ENCODE measurements at places on chromosomes 6 and 20.

- DNase-seq: no peak
Measured at GRCh38 chr6:35057449-35058357, 83.4 kb downstream of the TCP11 start.

DNA sequence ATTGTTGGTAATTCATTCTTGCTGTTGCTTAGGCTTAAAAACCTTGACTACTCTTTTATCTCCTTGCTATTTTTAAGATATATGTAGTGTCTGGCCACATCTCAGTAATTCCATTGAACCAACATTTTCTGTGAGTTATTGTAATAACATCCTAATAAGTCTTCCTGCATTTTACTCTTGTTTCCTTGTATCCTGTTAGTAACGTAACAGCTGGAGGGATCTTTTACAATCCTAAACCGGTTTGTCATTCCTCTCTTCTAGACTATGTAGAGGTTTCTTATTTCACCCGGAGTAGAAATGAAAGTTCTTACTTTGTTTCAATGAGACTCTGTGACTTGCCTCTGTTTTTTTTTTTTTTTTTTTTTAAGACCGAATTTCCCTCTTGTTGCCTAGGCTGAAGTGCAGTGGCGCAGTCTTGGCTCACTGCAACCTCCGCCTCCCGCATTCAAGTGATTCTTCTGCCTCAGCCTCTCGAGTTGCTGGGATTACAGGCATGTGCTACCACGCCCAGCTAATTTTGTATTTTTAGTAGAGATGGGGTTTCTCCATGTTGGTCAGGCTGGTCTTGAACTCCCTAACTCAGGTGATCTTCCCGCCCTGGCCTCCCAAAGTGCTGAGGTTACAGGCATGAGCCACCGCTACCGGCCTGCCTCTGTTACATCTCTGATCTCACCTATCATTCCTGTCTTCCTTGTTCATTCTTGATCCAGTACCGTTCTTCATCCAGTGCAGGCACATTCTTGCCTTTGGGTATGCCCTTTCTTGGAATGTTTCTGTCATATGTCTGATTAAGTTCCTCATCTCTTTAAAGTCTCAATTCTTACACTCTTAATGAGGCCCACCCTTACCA is 44.7 kb downstream of the NCOA3 start:
- no peak for DNase-seq

- DNase-seq: no peak
Measured at GRCh38 chr20:33441142-33441955, 2.2 kb downstream of the SNTA1 start.

- DNase-seq: no peak
Measured at GRCh38 chr6:144710207-144710606, 425.1 kb downstream of the UTRN start.

DNA sequence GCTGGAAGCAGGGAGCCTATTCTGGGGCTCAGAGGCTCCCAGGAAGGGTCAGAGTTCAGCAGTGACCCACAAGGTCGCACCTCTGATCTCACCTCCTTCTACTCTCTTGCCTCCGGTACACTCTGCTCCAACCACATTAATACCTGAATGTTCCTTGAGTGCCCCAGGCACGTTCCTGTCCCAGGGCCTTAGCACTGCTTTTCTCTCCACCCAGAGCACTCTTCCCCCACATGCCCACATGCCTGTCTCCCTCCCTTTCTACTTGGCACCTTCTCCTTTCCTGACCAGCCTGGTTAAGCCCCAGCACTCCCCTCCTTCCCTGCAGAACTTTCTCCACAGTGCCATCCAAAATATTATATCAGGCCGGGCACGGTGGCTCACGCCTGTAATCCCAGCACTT is 13.4 kb downstream of the KCNB1 start:
- DNase-seq: no peak

DNA sequence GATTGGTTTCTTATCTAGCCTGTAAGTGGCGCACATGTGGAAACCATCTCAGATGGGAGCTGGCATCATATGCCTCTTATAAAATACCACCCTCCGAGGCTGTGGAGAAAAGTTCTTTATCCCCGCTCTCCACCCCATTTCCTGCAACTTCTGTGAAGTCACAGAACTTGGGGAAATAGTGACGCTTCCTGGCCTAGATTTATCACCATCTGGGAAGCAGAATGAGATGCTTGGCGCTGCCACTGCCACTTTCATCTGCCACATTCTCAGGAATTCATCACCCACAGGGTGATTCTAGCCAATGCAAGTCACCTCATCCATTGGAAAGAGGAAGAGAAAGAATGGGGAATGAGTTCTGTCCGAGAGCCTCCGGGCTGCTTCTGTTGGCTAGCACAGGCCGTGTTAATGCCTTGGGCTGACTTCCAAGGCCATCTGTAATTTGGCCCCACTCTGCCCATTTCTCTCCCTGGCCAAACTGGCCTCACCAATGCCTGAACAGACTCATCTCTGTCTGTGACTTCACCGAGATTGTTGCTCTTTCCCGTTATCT is 148.8 kb upstream of the SOX4 start:
- DNase-seq: no peak

DNA sequence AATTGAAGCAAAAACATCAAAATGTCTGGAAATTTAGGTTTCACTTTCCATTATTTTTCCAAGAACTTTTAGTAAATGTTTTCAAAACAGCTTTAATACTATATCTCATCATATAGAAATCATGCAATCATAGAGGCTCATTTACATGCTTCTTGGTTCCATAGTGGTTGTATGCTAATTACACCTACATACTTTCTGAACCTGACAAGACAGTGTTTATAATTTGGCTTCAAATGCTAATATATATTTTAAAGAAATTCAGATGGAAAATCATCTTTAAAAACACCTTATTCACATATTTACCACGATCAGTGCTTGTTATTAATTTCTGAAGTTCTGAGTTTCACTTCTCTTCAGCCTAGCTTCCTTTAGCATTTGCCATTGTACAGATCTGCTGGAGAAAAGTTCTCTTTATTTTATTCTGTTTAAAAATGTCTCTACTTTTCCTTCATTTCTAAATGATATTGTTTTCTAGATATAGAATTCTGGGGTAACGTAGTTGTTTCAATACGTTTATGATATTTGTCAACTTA is 89.9 kb downstream of the PLCB1 start:
- no peak for DNase-seq

DNA sequence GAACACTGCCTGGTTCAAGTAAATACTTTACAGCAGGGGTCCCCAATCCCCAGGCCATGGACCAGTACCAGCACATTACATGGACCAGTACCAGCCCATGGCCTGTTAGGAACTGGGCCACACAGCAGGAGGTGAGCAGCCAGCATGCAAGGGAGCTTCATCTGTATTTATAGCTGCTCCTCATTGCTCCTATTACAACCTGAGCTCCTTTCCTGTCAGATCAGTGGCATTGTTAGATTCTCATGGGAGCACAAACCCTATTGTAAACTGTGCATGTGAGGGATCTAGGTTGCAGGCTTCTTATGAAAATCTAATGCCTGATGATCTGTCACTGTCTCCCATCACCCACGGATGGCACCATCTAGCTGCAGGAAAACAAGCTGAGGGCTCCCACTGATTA is 12.0 kb upstream of the RBPJL start:
- DNase-seq: no peak

GRCh38 chr6:44028789-44029310 is 98.4 kb downstream of the MRPL14 start:
- no peak for DNase-seq

DNA sequence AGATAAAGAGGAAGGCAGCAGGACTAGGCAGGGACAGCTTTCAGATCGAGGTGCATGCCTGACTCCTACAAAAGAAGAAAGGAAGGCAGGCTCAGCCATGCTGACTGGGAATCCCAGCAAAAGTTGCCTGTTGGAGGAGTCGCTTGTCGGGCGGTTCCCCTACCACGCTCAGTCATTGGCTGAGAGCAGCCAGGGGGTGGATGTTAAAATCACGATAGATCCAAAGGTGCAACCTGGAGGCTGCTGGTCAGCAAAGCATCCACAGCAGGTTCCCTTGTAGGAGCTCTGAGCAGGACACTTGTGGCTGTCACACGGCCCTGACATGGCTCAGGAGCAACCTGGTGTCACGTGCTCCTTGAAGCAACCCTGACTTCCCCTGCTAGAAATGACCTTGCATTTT is 74.6 kb downstream of the ISM1 start:
- no peak for DNase-seq

DNA sequence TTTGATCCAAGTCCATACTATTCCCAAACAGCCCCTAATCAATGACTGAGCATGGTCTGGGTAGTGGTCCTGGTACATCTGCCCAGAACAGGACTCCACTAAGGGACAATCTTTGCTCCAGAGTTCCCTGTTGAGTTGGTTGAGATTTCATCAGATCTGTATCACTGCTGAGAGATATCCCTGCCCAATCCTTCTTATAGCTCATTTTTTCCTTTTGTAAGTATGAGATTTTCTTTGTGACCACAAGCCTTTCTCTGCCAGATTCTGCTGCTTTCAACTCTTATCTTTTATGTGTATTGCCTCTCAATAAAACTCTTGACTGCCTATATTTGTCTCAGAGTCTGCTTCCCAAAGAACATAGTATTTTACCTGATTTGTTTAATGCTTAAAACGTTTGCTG is 46.2 kb upstream of the LAMA2 start:
- DNase-seq: no peak

DNA sequence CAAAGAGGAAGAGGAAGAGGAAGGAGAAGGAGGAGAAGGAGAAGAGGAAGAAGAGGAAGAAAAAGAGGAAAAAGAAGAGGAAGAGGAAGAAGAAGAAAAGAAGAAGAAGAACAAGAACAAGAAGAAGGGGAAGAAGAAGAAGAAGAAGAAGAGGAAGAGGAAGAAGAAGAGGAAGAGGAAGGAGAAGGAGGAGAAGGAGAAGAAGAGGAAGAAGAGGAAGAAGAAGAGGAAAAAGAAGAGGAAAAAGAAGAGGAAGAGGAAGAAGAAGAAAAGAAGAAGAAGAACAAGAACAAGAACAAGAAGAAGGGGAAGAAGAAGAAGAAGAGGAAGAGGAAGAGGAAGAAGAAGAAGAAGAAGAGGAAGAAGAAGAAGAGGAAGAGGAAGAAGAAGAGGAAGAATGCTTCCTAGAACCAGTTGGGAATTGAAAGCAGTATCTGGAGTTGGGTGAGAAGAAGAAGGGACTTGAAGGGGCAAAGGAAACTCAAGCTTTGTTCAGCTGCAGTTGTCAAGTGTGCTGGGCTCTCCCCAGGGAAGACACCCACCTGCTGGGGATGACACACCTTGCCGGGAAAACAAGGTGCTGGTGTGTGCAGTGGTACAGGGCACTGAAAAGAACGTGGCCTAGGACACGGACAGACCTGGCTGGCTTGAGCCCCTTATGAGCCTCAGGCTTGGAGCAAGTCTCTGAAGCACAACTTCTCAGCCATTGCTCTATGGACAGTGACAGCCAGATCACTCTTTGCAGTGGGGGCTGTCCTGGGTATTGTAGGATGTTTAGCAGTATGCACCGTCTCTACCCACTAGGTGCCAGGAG is 30.1 kb upstream of the ARFGEF2 start:
- DNase-seq: no peak

- no peak for DNase-seq
Measured at GRCh38 chr20:61628480-61628879, 376.4 kb downstream of the CDH4 start.

DNA sequence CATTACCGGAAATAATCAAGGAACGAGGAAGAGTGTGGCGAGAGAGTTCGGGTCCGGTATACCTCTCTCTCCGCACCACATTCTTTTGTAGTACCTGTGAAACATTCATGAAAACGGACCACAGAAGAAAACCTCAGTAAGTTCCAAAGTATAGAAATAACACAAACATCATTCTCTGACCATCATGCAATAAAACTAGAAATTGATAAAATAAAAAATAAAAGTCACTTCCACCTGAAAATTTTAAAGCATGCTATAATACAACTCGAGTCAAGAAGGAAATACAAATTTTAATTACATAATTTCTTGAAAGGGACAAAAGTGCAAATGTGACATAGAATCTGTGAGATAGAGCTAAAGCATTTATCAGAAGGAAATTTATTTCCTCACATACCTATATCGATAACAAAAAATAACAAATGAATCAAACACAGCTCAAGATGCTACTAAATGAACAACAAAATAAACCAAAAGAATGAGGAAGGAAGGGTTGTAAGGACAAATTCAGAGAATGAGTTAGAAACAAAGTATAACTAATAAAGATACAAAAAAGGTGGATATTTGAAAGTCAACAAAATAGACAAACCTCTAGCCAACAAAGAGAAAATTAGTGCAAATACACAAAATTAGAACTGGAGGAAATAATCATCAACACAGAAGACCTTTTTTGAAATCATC is 84.2 kb downstream of the TRIM27 start:
- DNase-seq: no peak

- no peak for DNase-seq
Measured at GRCh38 chr6:55473722-55474121, 105.3 kb downstream of the HMGCLL1 start.

- no peak for DNase-seq
Measured at GRCh38 chr6:36523936-36524499, 23.3 kb downstream of the STK38 start.

- no peak for DNase-seq
Measured at GRCh38 chr6:138914701-138915100, 73.4 kb downstream of the REPS1 start.

DNA sequence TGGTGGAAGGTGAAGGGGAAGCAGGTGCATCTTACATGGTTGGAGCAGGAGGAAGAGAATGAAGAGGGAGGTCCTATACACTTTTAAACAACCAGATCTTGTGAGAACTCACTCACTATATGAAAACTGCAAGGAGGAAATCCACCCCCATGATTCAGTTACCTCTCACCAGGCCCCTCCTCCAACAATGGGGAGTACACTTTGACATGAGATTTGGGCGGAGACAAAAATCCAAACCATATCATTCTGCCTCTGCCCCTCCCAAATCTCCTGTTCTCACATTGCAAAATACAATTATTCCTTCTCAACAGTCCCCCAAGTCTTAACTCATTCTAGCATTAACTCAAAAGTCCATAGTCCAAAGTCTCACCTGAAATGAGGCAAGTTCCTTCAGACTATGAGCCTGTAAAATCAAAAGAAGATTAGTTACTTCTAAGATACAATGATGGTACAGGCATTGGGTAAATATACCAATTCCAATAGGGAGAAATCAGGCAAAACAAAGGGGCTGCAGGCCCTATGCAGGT is 60.5 kb downstream of the EDN1 start:
- DNase-seq: no peak

- DNase-seq: no peak
Measured at GRCh38 chr6:52365866-52366540, 4.1 kb downstream of the PAQR8 start.

GRCh38 chr20:58552366-58552934 is 37.3 kb upstream of the APCDD1L start:
- no peak for DNase-seq

- DNase-seq: no peak
Measured at GRCh38 chr20:45704969-45705637, at the start of gene WFDC10B. TSS of gene WFDC10B (minus strand) at chr20:45705019. CDS start at chr20:45685992, 19,027 bp downstream.

DNA sequence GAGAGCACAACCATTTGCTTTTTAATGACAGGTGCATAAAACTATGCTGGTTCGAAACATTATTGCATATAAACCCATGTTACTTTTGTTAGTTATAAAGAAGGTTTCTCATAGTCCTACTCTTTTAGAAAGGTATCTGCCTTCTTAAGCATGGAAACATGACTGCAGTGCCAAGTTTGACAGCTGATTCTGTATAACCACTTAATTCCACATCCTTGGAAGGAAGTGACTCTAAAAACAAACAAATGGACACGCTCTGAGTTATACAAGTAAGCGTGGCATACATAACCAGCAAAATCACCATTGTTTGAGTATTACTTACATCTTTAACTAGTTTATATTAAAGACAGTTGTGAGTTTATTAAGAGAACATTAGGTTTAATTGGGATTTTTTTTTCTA is 125.0 kb upstream of the HDGFL1 start:
- no peak for DNase-seq
